ENCODE measurements at places on chromosomes 11 and 22.

GRCh38 chr11:102254047-102254446 is 63.2 kb upstream of the BIRC3 start:
- DNase-seq, result no peak

- no peak for DNase-seq
Observed at GRCh38 chr22:39994041-39994565, 651 bp upstream of the FAM83F start.

DNA sequence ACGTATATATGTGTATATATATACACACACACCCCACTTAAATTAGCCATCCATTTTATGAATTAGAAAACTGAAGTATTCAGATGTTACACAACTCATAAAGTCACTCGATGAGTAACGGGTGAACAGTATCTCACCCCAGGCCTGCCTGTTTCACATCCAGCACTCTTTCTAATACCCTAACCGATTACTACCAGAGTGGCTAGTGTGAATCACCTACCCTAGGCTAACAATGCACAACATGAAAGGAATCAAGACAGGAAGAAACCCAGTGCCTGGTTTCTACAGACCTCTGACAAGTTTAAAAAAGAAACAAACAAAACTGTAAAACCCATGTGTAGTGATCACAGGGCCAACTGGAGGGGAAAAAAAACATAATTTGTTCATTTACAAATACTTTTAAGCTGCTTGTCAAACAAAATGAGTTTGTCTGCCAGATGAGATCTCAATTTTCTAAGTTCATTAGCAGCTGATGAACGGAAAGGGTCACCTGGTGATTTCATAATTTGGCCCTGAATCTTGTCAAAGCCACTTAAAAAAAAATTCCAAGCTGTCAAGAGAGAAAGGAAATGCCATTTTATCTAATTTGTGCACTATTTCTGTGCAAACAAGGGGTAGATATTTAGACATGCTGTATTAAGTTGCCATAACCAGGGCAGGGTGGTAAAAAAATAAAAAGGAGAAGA is 134.8 kb downstream of the LARGE1 start:
- no peak for DNase-seq

GRCh38 chr22:24463071-24463760 is 31.9 kb upstream of the UPB1 start:
- no peak for DNase-seq

- DNase-seq, result no peak
Observed at GRCh38 chr11:85746670-85747069, 60.7 kb upstream of the CCDC89 start.

- no peak for DNase-seq
Observed at GRCh38 chr11:124481365-124482323, 36.1 kb upstream of the OR8B8 start.

DNA sequence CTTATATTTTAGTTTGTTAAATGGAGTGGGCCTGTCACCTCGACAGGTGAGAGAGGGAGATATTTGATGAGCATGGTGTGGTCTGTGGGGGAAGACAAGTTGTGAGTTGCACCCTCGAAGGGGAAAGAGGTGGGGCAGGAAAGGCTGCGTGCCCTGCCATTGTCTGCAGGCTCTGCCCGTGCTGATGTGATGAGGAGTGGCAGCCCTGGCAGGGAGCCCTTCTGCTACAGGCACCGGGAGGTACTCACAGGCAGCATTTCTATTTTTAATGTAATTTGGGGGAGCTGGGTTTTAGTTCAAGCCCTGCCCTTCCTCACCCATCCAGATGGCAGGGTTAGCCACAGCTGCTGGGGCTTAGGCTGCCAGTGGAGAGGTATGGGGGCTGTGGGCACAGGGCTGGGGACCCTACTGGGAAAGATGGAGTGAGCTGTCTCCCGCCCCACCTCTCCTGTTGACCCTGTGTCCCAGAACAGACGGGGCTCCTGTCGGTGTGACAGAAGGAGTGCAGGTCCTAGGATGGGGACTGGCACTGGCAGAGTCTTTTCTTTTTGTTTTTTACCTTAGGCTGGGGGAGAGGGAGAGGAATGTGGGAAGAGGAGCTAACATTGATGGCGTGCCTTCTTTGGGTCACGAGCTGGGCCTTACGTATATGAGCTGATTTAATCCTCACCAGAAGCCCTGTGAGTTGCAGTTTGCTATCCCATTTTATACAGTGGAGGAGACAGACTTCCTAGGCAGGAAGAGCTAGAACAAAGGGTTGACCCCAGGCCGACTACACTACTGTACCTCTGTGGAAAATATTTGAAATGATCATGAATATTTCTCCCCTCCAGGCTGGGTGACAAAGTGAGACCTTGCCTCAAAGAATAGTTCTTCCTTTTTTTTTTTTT is 51.6 kb downstream of the CEP164 start:
- DNase-seq, result no peak

- DNase-seq, result no peak
Observed at GRCh38 chr11:59175091-59175501, 3.2 kb downstream of the DTX4 start.

- no peak for DNase-seq
Observed at GRCh38 chr11:77299528-77299993, 1.9 kb downstream of the GDPD4 start.
